Uterus (tissue), 4 donors: ENCODE measurements at places on chromosomes 3 and 15. TPM values are rescaled to one million over a fixed set of nuclear protein-coding genes. Genes with fewer than 3 reads are reported as not detected.

DNA sequence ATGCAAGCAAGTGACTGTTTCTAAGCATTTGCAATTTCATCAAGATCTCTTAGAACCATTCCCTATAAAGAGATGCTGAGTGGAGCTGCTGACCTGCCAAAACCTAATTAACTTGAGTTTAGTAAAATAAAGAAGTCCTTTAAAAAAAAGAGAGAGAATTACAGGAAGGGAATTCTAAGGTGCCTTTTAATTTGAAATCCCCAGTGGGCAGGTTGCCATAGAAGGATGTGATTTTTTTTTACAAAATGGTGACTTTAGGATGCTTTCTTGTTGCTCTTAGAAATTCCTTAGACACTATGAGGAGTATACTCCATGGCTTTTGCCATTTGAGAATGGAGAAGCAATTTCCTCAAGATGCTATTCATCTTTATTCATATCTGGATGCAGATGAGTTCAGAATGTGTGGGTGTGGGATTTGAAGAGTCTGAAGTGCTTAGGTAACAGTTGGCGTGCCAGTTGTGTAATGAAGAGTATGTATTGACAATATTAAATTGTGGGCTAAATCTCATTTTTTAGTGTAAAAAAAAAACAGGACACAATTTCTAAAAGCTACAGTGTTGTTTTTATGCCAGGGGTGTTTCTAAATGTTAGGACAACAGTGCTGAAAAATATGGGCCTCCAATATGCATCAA lies 13.6 kb downstream of the LRRC3B start:
- H3K36me3 ChIP-seq: no peaks in the 10 kb centered on the region
- H3K27ac ChIP-seq: no peak overlapping the region
- no peaks in the 10 kb centered on the region for H3K27me3 ChIP-seq
- DNase-seq: no peak
- H3K4me1 ChIP-seq: no peaks in the 10 kb centered on the region

DNA sequence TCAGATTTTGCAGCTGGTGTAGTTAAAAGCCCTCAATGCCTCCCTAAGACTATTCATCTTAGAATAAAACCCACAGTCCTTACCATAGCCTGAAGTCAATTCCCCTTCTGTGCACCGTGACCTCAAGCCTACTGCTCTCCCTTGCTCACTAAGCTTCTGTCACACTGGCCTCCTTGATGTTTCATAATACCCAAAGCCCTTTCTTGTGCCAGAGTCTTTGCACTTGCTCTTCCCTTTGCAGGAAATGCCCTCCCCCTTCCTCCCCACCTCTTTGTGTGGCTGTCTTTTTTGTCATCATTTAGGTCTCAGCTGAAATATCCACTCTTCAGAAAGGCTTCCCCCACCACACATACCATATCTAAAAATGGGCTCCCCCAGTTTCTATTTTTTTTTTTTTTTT lies 4.2 kb upstream of the PLEKHO2 start:
- H3K27ac ChIP-seq: no peak overlapping the region
- no peak for DNase-seq
- H3K4me1 ChIP-seq: no peaks in the 10 kb centered on the region
- no peaks in the 10 kb centered on the region for H3K27me3 ChIP-seq
- H3K36me3 ChIP-seq: no peaks in the 10 kb centered on the region
- no peak overlapping the region for H3K4me3 ChIP-seq

GRCh38 chr15:40102897-40103858 lies 5.5 kb downstream of the BMF start:
- peak overlapping the region; percentile 95 for H3K27ac ChIP-seq
- no peaks in the 10 kb centered on the region for H3K36me3 ChIP-seq
- peak overlapping the region; percentile 24 for H3K4me3 ChIP-seq
- peaks cover 74% of the 10 kb centered on the region for H3K4me1 ChIP-seq
- DNase-seq: peak; percentile 83

- peak within 1 kb of the TSS; percentile 50 for H3K27ac ChIP-seq
- H3K4me1 ChIP-seq: no peaks in the 10 kb centered on the region
- DNase-seq: peak; percentile 27
- no peaks in the 10 kb centered on the region for H3K27me3 ChIP-seq
- H3K4me3 ChIP-seq: peak within 1 kb of the TSS; percentile 66
- no peaks in the 10 kb centered on the region for H3K36me3 ChIP-seq
These were observed at the start of gene FBXL2 for GRCh38 chr3:33277193-33277882. Gene FBXL2 (plus strand): TSS chr3:33277442. CDS start chr3:33277513, 71 bp downstream.

DNA sequence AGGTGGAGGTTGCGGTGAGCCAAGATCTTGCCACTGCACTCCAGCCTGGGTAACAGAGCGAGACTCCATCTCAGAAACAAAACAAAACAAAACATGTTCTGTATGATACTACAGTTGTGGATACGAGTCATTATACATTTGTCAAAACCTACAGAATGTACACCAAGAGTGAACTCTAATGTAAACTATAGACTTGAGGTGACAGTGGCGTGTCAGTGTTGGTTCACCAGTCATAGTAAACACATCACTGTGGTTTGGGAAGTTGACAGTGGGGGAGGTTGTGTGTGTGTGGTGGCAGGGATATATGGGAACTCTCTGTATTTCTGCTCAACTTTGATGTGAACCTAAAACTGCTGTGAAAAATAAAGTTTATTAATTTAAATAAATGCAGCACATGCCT lies 33.0 kb upstream of the GNB5 start:
- no peaks in the 10 kb centered on the region for H3K4me1 ChIP-seq
- no peaks in the 10 kb centered on the region for H3K36me3 ChIP-seq
- H3K4me3 ChIP-seq: no peak overlapping the region
- no peaks in the 10 kb centered on the region for H3K27me3 ChIP-seq
- no peak for DNase-seq
- no peak overlapping the region for H3K27ac ChIP-seq

GRCh38 chr15:84889313-84889990 lies 5.0 kb downstream of the SLC28A1 start:
- H3K27me3 ChIP-seq: no peaks in the 10 kb centered on the region
- no peaks in the 10 kb centered on the region for H3K36me3 ChIP-seq
- no peak overlapping the region for H3K4me3 ChIP-seq
- H3K4me1 ChIP-seq: no peaks in the 10 kb centered on the region
- no peak overlapping the region for H3K27ac ChIP-seq

- no peak overlapping the region for H3K4me3 ChIP-seq
- no peak for DNase-seq
- H3K27ac ChIP-seq: peak overlapping the region; percentile 40
- H3K36me3 ChIP-seq: no peaks in the 10 kb centered on the region
- no peaks in the 10 kb centered on the region for H3K4me1 ChIP-seq
These were observed 52.0 kb downstream of the CD200R1L start for GRCh38 chr3:112794622-112795172.

DNA sequence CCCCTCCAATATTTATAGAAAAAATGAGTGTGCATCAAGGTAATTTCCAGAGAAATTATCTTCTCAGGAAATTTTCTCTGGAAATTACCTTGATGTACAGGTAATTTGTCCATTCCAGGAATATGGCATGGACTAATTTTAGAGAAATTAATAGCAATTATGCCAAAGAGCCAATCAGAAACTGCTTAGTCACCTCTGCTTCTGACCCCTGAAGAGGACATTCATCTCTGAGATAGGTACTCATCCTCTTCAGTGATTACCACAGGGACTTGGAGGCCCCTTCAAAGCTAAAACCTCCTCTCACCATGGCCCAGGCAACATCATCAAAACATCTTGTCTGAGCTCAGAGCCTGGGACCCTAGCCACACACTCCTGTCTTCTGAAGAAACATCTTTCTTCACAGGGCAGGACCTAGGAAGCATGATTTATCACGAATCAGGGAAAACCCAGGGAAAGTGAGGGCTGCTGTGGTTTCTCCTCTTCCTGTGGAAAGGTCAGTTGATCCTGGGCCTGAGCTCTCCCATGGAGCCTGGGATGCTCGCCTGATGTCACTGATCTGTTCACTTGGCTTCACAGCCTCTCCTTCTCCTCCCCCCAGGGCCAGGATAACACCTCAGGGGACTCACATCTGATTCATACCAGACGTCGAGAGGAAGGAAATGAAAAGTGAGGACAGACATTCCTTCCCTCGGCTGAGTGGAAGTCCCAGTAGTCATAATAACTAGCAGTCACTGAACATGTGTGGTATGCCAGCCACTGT lies 210.5 kb downstream of the DTWD1 start:
- no peak overlapping the region for H3K4me3 ChIP-seq
- H3K27ac ChIP-seq: peak overlapping the region; percentile 24
- no peaks in the 10 kb centered on the region for H3K36me3 ChIP-seq
- H3K27me3 ChIP-seq: no peaks in the 10 kb centered on the region

- no peak overlapping the region for H3K27ac ChIP-seq
- no peaks in the 10 kb centered on the region for H3K4me1 ChIP-seq
- H3K27me3 ChIP-seq: no peaks in the 10 kb centered on the region
- no peaks in the 10 kb centered on the region for H3K36me3 ChIP-seq
- no peak overlapping the region for H3K4me3 ChIP-seq
- DNase-seq: no peak
These were observed 149.4 kb downstream of the ERC2 start for GRCh38 chr3:56318891-56319290.

GRCh38 chr3:185030399-185030798 lies 122.5 kb downstream of the C3orf70 start:
- H3K4me3 ChIP-seq: no peak overlapping the region
- no peaks in the 10 kb centered on the region for H3K27me3 ChIP-seq
- no peak overlapping the region for H3K27ac ChIP-seq
- no peak for DNase-seq

GRCh38 chr15:65038836-65039235 lies 6.4 kb upstream of the SLC51B start:
- H3K27ac ChIP-seq: no peak overlapping the region
- peak; percentile 49 for DNase-seq
- no peaks in the 10 kb centered on the region for H3K36me3 ChIP-seq
- no peak overlapping the region for H3K4me3 ChIP-seq

GRCh38 chr3:64008487-64009351 lies 14.6 kb downstream of the PSMD6 start:
- peaks cover 6% of the 10 kb centered on the region for H3K4me1 ChIP-seq
- no peak overlapping the region for H3K27ac ChIP-seq
- H3K27me3 ChIP-seq: no peaks in the 10 kb centered on the region
- H3K36me3 ChIP-seq: no peaks in the 10 kb centered on the region
- DNase-seq: no peak

- peak overlapping the region; percentile 53 for H3K4me3 ChIP-seq
- DNase-seq: peak; percentile 62
These were observed 681 bp downstream of the CTDSPL start for GRCh38 chr3:37862219-37862902.

DNA sequence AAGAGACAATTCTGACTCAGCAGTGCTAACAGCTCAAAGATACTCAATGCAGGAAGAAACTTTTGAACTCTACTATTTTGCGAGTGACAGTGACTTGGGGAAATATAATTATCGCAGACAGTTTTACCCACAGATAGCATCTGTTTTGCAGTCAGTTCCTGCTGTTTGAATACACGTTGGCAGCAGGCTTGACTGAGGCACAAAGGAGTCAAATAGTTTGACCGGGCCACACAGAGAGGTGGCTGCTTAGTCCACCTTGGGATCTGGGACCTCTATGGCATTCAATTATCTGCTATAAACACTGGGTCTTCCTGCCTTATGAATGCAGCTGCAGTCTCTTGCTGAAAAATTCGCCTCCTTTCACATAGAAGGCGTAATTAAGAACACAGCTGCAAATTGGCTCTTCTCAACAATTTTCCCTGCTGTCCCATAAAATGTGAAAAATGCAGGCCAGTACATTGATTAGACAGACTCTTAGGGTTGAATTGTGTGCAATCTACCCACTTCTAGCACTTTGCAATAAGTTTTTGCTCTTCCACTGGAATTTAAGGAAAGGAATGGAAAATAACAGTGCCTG lies 56.5 kb downstream of the OTOL1 start:
- H3K27ac ChIP-seq: no peak overlapping the region
- no peak overlapping the region for H3K4me3 ChIP-seq

DNA sequence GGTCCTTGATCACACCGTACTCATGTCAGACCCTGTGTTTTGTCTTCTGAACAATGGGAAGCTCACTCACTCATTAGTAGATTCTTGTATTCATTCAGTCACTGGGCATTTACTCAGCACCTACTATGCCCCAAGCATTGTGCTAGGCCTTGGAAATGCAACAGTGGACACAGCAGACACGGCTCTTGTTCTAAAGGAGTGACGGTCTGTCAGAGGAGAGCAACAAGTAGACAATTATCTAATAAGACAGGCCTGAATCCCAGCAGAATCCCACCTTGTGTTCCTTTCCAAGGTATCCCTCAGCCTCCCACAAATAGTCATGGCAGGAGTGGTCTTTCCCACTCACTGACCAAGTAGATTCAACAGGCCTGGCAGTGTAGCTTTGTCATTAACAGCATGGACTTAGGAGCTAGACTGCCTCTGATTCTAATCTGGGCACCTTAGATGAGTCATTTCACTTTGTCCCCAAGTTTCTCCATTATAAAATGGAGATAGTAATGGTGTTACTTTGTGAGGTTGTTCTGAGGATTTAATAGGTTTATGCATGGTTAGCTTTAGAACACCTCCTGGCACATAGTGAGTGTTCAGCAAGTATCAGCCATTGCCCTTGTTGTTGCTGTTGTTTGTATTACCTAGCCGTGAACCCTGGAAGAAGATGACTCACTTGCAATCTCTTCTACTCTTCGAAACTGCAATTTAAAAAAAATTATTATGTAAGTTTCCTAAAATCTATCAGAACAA lies 69.1 kb downstream of the SSUH2 start:
- no peak overlapping the region for H3K27ac ChIP-seq
- H3K4me1 ChIP-seq: no peaks in the 10 kb centered on the region
- H3K27me3 ChIP-seq: no peaks in the 10 kb centered on the region
- DNase-seq: no peak
- no peak overlapping the region for H3K4me3 ChIP-seq
- no peaks in the 10 kb centered on the region for H3K36me3 ChIP-seq

DNA sequence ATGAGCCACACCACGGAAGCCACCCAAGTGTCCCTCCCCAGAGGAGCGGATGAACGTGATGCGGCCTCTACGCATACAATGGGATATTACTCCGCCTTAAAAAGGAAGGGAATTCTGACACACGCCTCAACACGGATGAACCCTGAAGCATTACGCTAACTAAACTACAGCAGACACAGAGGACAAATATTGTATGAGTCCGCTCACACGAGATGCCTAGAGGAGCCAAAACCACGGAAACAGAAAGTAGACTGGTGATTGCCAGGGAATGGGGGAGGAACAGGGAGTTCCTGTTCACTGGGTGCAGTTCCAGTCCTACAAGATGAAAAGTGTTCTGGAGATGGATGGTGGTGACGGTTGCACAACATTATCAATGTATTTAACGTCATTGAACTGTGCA lies 32.7 kb downstream of the SRGAP3 start:
- DNase-seq: peak; percentile 57
- H3K27ac ChIP-seq: peak overlapping the region; percentile 52
- no peaks in the 10 kb centered on the region for H3K4me1 ChIP-seq
- no peaks in the 10 kb centered on the region for H3K27me3 ChIP-seq

Gene VPS13C
- 69.2 TPM for total RNA-seq

Gene MAPK6
- 47.1 TPM for total RNA-seq

Gene GATA2
- total RNA-seq: 30.9 TPM

Gene CRYGS
- total RNA-seq: 0.77 TPM

Gene NEO1
- 19.7 TPM for total RNA-seq

Gene CHRNA3
- total RNA-seq: 1.3 TPM
